ENCODE measurements at places on chromosomes 16 and 17.
A peak's percentile ranks its signal among the peaks of the same experiment; 100 is the strongest.

DNA sequence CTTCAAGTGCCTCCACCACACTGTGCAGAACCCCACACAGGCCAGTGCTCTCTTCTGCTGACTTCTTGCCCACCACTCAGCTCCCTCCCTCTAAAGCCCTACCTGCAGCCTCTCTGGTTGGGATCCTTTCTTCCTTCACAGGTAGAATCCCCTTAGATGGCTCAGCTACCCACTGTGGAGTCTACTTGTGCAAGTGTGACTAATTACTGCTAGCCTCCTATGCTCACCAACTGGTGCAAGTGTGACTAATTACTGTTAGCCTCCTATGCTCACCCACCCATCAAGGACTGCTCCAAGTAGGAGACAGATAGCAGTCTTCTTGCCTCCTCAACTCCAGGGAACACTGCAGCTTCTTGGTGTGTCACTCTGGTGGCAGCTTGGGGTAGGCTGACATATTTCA, 43.6 kb downstream of the TEX14 start:
- DNase-seq, result no peak

DNA sequence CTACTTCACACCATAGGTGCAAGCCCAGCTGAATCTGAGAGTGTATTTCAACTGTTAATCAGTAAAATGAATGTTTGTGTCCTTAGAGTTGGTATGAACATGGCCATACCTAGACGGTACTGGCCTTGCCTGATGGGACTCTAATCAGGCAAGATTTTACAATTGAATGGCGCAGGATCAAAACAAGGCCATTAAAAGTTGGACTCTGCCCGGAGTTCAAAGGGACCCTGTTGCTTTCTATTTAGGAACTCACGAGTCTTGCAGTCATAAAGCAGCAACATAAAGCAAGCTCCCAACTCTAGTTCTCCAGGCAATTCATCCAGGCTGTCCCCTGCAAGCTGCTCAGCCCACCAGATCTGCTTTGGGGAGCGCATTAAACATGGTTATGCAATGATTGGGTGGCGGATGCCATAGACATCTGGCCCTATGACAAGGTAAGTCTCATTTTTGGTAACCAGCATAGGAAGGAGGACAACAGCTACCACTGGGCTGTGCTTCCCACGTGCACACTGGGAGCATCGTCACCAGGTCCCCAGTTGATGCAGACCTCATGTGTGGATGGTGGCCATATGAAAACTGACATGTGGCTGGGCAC, 8.8 kb downstream of the TMEM186 start:
- no peak for DNase-seq

- DNase-seq, result no peak
These were observed 105.8 kb upstream of the ADAMTS18 start for GRCh38 chr16:77540646-77541045.

DNA sequence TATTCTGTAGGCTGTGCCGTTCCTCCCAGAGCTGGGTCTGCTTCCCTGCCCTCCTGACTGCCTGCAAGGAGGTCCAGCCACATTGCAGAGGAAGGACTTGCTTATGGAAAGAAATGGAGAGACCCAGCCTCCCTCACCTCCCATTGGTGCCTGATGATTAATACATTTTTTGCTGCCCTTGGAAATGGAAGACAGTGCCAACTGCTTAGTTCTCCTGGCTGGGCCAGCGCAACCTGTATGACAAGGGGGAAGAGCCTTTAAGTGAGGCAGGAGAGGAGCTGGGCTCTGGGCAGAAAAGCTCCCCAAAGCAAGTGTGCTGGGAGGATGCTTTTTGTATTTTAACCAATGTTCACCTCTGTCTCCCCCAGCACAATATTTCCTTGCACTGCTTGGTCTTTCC, 238.5 kb downstream of the SOX9 start:
- DNase-seq, result no peak

DNA sequence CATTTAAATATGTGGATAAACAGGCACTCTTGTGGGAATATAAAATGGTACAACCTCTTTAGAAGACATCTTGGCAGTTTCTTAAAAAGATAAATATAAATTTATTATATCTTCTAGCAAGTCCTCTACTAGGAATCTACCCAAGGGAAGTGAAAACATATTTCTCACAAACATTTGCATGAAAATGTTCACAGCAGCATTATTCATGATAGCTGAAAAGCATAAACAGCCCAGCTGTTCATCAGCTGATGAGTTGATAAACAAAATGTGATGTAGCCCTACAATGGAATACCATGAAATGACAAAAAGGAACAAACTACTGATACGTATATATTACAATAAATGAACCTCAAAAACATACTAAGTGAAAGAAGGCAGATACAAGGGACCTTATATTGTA, 12.0 kb downstream of the DGKE start:
- DNase-seq, result no peak

DNA sequence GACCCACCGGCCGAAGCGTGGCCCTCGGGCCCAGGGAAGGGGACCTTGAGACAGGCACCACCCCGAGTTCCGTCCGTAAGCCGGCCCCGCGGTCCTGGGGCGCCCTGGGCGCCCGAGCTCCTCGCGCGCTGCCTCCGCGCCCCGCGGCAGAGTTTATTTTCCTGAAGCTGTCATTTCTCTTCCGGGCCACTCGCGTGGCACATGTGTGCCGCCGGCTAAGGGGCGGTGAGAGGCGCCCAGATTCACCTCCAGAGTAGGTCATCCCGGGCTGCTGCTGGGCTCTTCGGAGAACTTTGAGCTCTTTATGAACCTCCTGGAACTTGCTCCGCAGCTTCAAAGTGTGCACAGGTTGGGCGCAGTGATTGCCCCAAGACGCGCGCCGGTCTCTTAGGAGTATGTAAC, 489 bp downstream of the ZC3H18 start:
- no peak for DNase-seq

- no peak for DNase-seq
These were observed 11.7 kb downstream of the C1QTNF1 start for GRCh38 chr17:79035686-79036085.

- peak; percentile 82 for DNase-seq
These were observed 16.6 kb downstream of the COPRS start for GRCh38 chr17:31842195-31843069.

GRCh38 chr16:3646348-3646920, 8.1 kb upstream of the DNASE1 start:
- DNase-seq, result peak; percentile 64

DNA sequence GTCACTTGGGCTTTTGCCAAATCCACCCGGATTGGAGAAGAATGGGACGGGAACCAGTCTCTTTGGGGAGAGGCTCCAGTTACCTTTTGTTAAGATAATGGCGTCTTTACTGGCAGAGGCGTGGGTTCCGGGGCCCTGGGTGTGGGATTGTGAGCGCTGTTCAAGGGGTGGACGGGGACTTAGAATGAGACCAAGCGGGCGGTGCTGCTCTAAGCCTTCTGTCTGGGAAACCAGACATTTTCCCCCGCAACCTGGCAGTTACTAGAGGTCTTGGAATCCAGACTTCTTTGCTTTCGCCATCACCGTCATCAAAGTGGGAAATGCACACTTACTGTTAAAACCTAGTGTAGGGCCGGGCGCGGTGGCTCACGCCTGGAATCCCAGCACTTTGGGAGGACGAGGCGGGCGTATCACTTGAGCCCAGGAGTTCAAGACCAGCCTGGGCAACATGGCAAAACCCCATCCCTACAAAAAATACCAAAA, 706 bp downstream of the TEN1 start:
- no peak for DNase-seq

DNA sequence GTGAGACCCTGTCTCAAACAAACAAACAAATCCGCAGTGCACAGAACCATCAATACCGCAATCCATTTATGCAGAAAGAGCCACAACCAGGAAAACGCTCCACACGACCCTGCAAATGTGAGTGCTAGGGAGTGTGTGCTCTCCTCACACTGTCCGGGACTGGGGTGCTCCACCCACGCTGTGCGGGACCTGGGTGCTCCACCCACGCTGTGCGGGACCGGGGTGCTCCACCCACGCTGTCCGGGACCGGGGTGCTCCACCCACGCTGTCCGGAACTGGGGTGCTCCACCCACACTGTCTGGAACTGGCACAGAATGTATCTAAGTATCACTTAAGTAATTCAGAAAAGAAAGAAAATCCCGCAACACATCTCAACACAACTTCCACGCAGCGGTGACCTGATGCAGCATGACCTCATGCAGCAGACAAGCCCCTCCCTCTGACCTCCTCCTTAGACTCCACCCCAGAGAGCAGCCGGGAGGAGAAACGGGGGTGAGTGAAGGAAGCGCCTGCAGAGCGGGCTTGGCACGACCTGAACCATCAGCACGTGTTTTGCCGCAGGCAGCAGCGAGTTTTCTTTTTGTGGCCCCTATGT, 38.5 kb downstream of the ZNF276 start:
- DNase-seq, result no peak

DNA sequence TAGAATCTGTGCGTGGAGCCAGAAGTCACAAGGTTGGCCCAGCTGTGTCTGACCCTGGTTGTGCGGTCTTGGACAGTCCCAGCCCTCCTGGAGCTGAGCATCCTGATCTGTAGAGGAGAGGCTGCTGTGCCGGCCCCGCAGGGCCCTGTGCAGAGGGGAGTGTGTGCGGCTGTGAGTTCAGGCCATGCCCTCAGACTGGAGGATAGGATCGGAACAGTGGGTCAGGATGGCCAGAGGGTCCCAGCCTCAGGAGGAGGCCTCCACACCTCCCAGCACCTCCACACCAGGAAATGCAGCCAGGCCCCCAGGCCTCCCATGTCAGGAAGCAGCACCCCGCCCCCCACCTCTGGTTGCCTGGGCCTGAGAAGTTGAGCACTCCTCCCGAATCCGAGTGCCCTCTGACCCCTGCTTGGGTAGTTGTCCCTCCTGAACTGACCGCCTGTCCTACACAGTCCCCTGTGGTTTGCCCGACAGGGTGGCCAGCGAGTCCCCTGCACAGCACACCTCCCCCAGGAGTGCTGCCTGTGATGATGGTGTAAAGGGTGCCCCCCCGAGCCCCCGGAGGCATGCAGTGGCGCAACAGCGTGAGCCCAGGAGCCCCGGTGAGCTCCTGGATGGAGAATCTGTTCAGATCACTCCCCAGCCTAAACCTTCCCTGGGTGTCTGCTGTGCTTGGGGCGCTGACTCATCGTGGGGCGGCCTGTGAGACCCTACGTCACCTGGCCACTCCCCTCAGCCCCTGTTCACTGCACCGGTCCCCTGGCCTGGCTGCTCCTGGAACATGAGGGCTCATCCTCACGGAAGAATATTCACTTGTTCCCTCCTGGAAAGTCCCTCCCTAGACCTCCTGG, 285.2 kb downstream of the SEC14L1 start:
- DNase-seq, result no peak

DNA sequence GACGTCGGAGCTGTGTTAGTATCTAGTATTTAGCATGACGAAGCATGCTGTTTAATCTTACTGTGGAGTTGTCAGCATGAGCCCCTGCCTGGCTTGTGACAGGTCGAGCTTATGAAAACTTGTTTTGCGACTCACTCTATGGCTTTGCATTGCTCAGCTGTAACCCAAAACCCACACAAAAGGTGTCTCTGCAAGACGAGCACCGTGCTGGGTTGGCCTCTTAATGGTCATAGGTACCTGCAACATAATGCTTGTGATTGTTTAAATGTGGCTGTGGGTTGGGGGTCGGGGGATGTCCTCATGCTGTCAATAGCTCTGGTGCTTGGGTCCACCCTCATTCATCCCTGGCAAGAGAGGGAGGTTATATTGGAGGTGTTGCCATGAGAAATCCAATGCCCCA, 5.4 kb downstream of the NTN1 start:
- DNase-seq, result no peak

DNA sequence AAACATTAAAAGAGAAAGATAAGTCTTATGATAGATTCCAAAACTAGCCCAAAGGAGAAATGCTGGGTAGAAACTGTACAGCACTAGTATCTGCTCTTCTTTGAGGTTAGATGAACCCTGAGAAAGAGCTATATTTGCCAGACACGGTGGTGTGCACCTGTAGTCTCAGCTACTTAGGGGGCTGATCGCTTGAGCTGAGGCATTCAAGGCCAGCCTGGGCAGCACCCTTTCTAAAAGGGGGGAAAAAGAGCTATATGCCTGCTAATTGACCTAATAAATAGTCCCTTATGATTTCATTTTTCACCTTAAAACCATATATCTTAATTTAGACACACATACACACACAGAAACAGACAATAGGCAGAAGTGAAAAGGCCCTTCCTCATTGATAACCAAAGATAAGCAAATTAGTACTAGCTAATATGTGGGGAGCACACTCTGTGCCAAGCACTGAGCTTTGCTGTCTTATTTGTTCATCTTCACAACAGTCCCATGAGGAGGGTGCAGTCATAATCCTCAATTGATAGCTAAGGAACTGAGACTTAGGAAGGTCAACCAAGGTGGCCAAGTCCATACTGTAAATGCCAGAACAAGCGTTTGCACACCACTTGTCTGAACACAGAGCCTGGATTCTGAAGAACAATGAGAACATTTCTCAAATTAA, 56.6 kb upstream of the NLK start:
- no peak for DNase-seq

DNA sequence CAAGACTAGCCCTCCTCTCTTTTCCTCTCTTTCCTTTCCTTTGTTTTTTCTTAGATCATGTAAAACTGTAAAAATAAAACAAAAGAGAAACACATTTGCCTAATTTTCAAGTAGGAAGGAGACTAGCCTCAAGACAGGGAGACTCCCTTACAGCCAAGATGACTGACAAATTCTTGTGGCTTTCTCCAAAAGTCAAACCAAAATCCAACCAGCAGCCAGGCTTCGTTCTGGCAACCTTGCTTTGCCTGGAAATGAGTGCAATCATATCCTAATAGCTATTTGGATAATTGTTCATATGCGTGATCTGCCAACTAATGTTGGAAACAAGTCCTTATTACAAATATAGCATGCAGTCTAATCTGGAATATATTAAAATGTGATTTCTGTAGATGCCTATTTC, 868.9 kb upstream of the SOX9 start:
- no peak for DNase-seq

- DNase-seq, result no peak
These were observed 87.5 kb upstream of the SDK2 start for GRCh38 chr17:73731733-73732132.

DNA sequence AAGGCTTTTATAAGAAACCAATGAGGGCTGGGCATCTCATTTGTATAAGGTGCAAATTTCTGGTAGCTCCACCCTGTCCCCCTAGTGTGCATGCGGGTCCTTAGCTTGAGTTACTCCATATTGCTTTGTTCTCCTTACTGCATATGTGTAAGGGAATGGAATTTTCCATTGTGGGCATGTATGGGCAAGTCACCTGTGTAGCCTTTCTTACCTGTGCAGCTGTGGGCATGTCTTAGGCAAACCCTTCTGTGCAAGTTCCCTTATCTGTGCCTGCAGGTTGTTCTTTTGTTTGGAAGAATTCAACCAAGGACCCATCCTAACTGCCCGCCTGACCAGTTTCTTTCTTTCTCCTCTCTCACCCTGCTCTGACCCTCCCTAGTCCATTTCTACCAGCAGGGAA, 122.8 kb upstream of the HS3ST4 start:
- DNase-seq, result no peak

Measured in NCI-H2171 treated with DMSO at 0.1 percent for 48 hours (cell line).